Left renal pelvis (tissue), 4 donors: ENCODE measurements at places on chromosomes 16 and 17.

DNA sequence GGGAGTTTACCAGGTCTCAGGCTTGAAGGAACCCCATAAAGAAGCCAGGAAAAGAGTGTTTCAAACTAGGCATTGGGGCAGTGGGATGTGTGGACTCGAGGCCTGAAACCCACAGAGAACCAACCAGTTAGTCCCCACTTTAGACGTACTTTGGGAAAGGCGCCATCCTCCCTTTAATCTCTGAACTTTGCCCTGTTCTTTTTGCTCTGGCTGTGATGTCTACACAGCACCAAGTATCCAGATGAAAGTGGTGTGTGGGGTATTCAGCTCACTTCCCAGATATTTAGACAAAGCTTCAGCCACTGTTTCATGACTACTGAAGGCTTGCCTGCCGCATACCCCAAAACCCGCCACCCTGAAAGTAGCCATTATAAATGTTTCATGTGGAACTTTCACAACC is 116.9 kb upstream of the IRX5 start:
- DNase-seq = no peak

GRCh38 chr16:89843409-89844350 is 15.4 kb downstream of the SPIRE2 start:
- DNase-seq = no peak

DNA sequence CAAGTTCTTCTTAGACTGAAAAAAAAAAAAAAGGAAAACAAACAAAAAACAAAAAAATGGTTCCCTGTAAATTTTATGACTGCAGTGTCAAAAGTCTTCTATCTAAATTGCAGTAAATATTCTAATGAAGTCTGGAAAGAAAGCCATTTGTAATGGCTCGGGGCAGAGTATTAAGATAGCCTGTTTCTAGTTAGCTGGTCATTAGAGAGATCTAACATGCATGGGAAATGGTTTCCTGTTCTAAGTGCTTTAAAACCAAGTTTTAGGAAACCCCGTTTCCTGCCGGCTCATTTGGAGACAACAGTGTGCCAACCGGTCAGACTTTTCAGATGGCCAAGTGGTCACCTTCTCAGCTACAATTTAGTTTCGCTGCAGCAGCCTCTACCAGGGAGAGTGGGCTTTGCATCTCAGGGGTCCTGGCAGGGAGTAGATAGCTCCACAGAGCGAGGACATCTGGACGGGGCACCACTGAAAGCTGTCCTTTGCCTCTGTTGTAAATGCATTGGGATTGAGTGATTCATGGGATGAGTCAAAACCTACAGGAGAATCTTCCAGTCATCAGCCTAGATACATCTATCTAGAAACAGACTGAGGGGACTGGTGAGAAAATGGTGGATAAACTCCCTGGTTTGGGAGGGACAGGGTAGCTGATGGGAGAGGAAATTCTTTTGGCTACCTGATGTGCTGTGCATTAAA is 473.2 kb upstream of the SALL1 start:
- no peak for DNase-seq

- no peak for DNase-seq
These were observed 380.6 kb downstream of the CPPED1 start for GRCh38 chr16:12423131-12423530.

GRCh38 chr16:85935974-85936760 is 37.2 kb downstream of the IRF8 start:
- DNase-seq = no peak

DNA sequence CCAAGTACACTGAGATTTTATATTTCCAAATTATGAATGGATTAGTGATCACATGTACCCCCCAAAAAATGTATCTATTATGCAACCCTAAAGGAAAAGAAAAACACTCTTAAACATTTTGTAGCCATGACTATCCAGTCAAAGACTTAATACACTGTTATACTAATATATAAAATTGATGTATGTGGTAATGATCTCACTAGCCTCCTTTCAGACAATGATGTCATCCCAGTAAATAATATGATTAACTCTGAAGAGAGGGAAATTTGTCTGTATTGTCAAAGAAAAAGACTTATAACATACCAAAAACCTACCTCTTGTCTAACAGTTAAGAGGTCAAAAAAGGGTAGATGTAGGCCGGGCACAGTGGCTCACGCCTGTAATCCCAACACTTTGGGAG is 80.7 kb downstream of the USP32 start:
- DNase-seq = no peak

DNA sequence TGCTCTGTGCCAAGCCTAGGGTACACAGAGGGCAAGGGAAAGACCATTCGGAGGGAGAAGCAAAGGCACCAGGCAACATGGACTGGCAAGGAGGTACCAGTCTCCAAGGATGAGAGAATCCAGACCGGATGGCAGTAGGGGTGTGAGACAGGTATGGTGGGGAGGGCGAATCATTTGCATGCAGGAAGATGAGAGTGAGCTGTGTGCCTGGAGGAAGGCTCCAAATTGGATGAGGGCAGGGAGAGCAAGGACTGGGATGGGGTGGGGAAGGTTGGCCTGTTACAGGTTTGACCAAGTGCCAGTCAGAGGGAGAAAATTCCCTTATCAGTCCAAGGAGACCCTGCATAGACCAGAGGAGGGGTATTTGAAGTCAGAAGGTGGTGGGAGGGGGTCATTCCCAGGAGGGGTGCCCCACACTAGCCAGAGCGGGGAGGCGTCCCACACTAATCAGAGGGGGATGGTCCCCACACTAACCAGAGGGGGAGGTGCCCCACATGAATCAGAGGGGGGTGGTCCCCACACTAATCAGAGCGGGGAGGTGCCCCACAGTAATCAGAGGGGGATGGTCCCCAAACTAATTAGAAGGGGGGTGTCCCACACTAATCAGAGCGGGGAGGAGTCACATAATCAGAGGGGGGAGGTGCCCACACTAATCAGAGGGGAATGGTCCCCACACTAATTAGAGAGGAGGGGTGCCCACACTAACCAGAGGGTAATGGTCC is 737 bp downstream of the CANT1 start:
- DNase-seq = no peak

GRCh38 chr16:9677301-9677653 is 505.0 kb downstream of the GRIN2A start:
- no peak for DNase-seq

GRCh38 chr16:56357241-56357764 is 68.0 kb downstream of the AMFR start:
- DNase-seq = no peak

DNA sequence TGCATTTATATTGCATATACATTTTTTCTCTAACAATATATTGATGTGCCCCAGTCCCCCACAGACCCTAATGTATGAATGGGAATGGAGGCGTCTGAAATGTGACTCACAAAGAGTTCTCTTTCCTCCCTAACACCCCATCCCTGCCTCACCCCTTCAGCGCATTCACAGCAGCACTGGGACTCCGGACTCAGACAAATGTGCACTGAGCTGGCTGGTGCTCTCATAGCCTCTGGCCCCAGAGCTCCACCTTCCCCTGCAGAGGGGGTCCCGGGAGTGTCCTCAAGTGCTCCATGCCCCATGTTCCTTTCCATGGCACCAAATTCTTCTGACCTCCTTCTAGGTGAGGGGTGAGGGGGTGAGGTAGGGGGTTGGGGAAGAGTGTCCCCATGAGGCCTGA is 20.6 kb downstream of the NPTX1 start:
- DNase-seq = no peak

- no peak for DNase-seq
These were observed 43.8 kb downstream of the PIMREG start for GRCh38 chr17:6488008-6488539.

GRCh38 chr17:20122254-20122879 is 113.2 kb downstream of the SPECC1 start:
- DNase-seq = no peak

GRCh38 chr16:25606069-25606468 is 85.7 kb upstream of the HS3ST4 start:
- no peak for DNase-seq

- DNase-seq = no peak
These were observed 426.2 kb upstream of the EEF2KMT start for GRCh38 chr16:5523829-5524228.

GRCh38 chr17:81049973-81050551 is 15.1 kb downstream of the BAIAP2 start:
- DNase-seq = no peak

- DNase-seq = no peak
These were observed 7.7 kb downstream of the ARHGAP17 start for GRCh38 chr16:25007284-25007984.
